SHP77 (cell line): ENCODE measurements at places on chromosomes 2 and 18.
A peak's percentile ranks its signal among the peaks of the same experiment; 100 is the strongest.

DNA sequence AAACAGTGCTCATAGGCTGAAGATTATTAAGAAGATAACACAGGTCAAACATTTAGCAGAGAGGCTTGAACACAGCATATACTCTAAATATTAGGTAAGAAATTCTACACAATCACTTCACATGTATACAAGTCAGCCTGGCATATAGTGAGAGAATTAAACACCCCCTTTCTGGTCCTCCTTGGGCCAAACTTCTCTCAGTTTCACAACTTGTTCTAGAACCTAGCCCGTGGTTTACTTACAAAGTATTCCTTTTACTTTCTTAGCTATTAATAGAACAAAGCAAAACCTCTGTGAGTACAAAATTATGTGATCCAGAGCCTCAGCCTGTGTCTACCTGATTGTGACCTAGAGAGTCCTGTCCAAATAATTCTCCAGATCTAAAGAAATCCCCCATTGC lies 562.8 kb downstream of the TNS1 start:
- DNase-seq = no peak

GRCh38 chr2:137888845-137889244 lies 75.4 kb upstream of the HNMT start:
- peak; percentile 21 for DNase-seq

DNA sequence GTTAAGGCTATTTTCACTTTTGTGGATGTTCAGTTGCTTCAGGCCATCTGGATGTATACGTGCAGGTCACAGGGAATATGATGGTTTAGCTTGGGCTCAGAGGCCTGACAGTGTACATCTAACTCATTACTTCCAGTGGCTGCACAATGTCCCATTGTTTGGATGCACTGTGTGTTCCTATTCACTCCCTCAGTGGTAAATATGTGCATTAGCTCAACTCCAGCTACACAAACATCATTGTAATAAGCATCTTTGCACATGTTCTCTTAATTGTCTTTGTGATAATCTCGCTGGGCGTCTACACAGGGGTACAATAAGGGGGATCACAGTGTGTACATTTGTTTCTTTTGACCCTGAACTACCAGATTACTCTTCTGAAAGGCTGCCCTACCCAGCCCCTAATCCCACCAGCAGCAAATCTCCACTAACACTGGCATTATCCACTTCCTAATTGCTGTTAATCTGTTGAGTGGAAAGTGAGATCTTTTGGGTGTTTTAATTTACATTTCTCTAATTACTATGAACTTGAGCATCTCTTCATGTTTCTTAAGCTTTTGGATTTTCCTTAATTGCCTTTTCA lies 56.1 kb upstream of the POLE4 start:
- no peak for DNase-seq

GRCh38 chr2:127342101-127342500 lies 45.7 kb downstream of the MAP3K2 start:
- DNase-seq = no peak

DNA sequence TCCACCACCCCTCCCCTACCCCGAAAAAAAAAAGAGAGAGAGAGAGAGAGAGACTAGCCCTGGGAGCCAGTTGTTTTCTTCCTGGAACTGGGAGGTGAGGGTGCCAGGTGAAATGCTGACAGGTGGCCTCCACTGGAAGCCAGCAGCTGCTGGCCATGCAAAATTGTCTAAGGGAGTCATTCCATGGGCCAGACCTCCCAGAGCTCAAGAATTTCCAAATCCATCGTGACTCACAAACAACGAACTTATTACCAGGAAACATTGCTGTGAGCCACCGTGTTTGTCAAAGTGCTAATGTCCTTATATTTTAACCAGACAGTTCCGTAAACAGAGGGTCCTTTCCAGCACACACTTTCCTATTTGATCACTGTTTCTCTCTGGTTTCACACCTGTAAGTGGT lies 68.5 kb upstream of the PID1 start:
- DNase-seq = no peak

GRCh38 chr2:42404676-42405075 lies 43.7 kb upstream of the COX7A2L start:
- no peak for DNase-seq

DNA sequence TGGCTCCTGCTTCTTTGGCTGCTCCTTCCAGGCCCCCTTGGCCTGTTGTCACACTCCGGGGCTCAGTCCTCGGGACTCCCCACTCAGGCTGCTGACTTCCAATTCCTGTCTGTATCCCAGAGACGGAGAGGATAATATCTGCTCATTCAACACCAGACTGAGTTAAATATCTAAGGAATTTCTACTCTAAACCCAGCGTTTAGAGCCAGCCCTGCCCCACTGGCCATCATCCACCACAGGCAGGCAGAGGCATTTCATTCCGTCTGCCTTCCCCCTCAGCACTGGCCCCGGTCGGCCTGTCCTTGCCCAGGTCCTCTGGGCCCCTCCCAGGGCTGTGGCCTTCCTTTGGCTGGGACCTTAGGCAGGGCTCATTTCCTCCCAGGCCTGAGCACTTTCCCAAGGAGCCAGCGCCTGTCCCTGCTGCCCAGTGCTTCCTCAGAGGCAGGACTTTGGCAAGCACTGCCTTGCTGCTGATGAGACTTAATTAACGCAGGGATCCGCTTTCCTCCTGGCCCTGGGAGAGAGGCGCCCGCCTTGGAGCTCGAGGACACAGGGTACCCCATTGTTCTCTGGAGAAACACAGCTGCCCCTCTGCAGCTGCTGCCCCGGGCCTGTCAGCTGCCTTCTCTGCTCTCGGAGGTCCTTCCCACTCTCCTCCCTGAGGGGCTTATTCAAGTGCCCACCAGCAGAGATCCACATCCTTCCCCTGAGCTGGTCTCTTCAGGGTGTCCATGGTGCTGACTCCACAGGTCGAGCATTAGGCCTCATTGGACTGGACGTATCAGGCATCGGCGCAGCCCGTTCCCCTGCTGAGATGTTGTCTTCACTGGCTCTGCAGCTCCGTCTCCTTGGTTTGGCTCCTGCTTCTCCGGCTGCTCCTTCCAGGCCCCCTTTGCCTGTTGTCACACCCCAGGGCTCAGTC lies 42.8 kb downstream of the ATOH8 start:
- DNase-seq = no peak
